ENCODE measurements at places on chromosomes 6 and 20.

DNA sequence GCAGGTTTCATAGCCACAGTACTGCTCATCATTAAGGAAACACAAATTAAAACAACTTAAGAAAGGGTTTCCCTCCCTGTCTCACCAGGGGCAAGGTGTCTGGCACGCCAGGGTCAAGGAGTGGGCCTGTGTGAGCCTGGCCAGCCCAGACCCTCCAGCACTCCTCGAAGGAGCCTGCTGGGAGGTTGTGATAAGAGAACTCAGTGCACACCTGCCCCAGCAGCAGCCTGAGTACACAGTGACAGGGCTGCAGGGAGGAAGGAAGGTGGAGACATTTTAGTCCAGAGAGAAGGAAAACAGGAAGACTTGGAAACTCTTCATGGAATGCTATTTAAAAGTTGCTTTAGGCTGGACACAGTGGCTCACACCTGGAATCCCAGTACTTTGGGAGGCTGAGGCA, 14.1 kb downstream of the NINL start:
- DNase-seq, result no peak

GRCh38 chr20:46814366-46815232, 80.0 kb upstream of the EYA2 start:
- DNase-seq, result peak; percentile 88

- DNase-seq, result no peak
Measured at GRCh38 chr6:30880698-30881252, 3.5 kb upstream of the DDR1 start.

DNA sequence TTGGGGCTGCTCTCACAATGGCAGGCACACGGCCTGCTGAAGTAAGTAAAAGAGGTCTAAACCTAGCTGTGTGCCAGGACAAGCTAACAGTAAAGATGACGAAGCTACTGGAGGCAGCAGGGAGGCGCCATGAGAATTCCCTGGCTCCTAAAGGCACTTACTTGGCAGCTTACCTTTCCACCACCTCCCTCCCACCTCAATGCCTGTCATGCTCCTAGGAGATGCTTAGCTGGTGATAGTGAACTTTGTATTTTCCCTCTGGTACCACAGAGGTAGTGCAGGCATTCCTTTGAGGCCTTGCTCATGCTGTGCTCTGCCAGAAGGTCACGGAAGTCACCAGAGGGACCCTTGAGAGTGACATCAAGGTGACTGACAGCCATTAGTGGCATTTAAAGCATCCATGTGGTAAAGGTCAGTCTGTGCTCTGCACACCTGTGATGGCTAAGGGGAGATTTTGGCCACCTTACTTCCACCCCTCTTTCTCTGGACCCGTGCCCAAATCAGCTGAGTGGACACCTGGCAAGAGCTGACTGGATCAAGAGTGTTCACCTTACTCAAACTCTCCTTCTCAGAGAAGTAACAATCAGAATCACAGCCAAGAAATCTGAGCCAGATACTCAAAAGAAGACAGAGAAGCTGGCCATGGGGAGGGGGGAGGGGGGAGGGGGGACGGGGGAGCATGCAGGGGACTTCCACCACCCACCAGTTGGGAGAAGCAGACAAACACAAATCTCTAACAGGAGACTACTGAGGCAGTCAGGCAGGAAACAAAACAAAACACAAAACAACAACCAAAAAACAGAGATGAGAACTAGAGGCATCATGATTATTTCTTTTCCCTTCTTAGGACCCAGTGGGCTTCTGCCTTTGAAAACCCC, 2.9 kb downstream of the FKBP1A start:
- no peak for DNase-seq

DNA sequence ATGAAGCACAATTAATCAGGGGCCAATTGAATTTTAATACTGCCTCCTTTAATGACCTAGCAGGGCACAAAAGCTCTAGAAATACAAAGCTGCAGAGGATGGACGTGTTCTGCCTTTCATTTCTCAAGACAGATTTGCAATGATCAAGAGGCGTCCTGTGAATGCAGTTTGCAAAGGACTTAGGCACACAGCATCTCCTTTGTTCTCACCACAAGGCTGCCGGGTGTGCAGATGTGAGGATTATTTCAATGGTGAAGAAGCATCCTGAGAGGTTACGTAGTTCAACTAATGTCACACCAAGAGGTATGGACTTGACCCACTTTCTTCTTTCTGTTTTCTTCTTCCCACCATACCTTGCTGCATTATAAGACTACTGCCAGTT, 42.9 kb upstream of the SPTLC3 start:
- DNase-seq, result no peak

DNA sequence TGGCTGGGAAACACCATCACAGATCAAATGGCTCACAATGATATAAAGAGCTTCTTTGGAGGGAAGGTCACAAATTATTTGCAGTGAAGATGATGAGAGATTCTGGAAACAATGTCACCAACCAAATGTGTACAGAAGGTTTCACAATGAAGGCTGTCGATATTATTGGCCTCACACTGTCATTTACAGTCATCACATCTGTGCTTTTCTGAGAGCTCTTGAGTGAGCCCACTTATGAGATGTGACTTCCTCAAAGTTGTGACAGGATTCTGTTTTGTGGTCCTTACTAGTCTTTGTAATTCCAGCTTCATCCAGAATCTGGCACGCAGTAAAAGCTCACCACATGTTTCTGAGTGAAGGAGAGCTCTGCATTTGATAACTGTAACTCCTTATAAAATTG, 133.6 kb downstream of the LMBRD1 start:
- no peak for DNase-seq

DNA sequence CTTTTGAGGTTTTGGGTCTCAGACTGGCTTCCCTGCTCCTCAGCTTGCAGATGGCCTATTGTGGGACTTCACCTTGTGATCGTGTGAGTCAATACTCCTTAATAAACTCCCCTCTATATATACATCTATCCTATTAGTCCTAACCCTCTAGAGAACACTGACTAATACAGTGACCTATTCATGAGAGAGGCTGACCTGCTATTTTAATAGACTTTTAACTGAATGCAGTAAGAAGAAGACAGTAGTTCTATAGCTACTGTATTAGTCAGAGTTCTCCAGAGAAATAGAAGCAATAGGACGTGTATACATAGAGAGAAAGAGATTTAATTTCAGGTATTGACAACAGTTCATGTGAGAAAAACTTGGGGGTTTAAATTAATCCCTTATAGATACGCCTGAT, 53.3 kb upstream of the SMLR1 start:
- no peak for DNase-seq

GRCh38 chr6:51684603-51685002, 402.8 kb downstream of the PKHD1 start:
- no peak for DNase-seq

DNA sequence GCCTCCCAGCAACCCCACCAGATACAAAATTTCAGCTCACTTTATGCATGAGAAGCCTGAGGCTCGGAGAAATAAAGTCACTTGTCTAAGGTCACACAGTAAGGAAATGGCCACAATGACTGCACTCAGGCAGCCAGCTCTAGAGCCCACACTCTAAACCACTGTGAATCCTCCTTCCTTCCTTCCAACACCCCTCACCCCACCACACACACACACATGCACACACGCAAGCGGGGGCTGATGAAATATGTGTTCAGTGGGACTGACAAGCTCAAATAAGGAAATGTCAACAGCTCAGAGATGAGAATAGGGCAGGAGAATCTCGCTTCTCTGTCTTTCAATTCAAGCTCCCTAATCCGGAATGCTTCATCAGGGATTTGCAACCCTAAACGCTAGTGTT, 6.0 kb upstream of the BPIFA1 start:
- no peak for DNase-seq

DNA sequence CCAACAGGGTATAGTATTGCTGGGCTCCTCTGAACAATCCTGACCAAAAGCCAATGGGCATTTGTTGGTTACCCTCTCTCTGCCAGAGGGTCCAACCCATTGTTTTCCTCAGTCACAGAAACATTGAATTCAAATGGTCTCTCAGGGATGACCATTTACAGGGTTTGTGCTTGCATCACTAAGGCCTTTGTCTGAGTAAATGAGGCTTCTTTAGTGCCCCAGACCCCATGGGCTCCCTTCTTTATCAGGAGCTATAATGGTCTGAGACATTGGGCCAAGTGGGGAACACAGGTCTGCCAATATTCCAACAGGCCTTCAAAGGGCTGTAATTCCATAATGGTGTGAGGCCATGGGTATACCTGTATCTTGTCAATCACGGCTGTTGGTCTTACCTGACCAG, 27.1 kb downstream of the GSTA2 start:
- DNase-seq, result no peak

- DNase-seq, result no peak
Measured at GRCh38 chr6:127083231-127083962, 35.1 kb upstream of the RSPO3 start.

GRCh38 chr20:41329435-41330342, 10.9 kb upstream of the LPIN3 start:
- DNase-seq, result peak; percentile 99

- no peak for DNase-seq
Measured at GRCh38 chr6:4931530-4932227, 72.2 kb downstream of the RPP40 start.
